ENCODE measurements at places on chromosomes 11 and 22.

DNA sequence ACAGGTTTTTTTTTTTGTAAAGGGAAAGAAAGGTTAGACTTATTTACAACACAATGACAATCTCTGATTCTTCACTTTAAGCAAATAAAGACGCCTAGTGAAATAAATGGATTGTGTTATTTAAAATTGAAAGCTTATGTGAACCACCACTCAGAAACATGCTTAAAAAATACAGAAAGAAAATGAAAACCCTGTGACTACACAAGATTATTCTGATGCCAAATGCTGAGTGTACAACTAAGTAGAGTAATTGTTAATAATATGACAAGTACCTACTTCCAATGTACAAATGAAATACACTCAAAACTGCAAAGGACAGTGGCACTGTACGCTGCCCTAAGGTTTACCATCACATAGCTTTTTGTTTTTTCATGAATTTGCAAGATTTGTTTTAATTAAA is 1.0 kb downstream of the BLID start:
- no peak for DNase-seq

- no peak for DNase-seq
Measured at GRCh38 chr11:130726234-130727037, 189.8 kb downstream of the SNX19 start.

DNA sequence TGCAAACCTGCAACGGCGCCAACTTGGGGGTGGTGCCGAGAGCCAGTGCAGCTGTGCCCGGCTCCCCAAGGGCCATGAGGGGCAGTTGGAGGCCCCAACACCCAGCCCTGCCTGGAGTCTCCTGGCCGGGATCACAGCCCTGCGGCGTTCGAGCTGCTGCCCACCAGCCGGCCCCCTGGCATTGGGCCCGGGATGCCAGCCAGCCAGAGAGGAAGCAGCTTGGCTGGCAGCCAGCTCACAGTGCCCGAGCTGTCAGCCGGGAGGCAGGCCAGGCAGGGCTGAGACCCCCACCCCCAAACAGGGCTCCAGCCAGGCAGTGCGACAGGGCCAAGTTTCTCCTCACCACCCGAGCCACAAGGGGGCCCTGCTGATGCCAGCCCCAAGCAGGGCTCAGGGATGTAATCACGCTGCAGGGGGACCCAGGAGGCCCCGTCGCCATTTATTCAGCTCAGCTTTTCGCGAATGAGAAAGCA is 26.0 kb upstream of the TCF20 start:
- DNase-seq = no peak

GRCh38 chr11:48043111-48043990 is 63.0 kb downstream of the PTPRJ start:
- no peak for DNase-seq

DNA sequence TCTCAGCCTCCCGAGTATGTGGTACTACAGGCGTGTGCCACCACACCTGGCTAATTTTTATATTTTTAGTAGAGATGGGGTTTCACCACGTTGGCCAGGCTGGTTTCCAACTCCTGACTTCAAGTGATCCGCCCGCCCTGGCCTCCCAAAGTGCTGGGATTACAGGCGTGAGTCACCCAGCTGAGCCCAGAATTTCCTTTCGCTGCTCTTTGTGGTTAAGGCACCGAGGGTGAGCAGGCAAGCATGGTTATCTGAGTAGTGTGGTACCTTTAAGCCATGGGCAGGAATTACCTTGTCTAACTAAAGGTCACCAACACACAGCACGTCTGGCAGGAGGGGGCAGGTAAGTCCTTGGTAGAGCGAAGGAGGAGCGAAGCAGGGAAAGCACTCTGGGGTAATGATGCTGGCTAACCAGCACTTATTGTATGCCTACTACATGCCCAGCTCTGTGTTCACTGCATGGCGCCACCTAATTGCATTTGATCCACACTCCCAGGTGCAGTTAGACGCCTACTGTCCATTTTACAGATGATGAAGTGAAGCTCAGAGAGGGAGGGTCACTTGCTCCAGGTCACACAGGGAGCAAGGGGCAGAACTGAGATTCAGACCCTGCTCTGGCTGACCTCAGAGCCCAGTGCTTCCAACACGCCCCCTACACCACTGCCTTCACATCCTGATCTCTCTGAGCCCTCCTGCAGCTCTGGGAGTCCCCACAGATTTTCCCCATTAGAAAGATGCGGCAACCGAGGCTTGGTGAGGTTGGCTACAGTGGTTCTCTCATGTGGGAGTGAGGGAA is 45.7 kb downstream of the TRIOBP start:
- DNase-seq = no peak

- DNase-seq = no peak
Measured at GRCh38 chr11:113628912-113629311, 77.2 kb downstream of the TMPRSS5 start.

DNA sequence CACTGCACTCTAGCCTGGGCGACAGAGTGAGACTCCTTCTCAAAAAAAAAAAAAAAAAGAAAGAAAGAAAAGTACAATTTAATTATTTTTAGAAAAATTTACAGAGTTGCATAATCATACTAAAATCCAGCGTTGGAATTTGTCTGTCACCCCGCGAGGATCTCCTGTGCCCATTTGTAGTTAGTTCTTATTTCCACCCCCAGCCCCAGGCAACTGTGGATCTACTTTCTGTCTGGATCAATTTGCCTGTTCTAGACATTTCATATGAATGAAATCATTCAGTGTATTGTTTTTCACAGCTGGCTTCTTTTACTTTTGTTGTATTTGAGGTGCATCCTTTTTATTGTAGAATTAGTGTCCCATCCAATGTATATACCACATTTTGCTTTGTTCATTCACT is 102.6 kb upstream of the RASSF10 start:
- no peak for DNase-seq
